NCI-H2171 (cell line): ENCODE measurements at places on chromosomes 6 and 20.

GRCh38 chr6:23566418-23566817 lies 559.6 kb upstream of the NRSN1 start:
- DNase-seq, result peak; percentile 93

GRCh38 chr20:37201827-37202162 lies 22.4 kb upstream of the MROH8 start:
- no peak for DNase-seq

DNA sequence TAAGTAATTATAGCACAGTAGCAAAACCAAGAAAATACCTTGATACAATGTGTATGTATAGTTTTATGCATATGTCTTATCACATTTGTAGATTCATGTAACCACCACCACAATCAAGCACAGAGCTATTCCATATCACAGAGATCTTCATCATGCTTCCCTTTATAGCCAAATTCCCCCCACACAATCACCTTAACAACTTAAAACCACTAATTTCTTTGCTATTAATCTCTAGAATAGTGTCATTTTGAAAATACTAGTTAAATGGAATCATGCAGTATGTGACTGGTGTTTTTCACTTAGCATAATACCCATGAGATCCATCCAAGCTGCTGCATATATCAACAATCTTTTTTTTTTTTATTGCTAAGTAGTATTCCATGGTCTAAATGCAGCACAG lies 8.2 kb downstream of the HLA-DRA start:
- no peak for DNase-seq

DNA sequence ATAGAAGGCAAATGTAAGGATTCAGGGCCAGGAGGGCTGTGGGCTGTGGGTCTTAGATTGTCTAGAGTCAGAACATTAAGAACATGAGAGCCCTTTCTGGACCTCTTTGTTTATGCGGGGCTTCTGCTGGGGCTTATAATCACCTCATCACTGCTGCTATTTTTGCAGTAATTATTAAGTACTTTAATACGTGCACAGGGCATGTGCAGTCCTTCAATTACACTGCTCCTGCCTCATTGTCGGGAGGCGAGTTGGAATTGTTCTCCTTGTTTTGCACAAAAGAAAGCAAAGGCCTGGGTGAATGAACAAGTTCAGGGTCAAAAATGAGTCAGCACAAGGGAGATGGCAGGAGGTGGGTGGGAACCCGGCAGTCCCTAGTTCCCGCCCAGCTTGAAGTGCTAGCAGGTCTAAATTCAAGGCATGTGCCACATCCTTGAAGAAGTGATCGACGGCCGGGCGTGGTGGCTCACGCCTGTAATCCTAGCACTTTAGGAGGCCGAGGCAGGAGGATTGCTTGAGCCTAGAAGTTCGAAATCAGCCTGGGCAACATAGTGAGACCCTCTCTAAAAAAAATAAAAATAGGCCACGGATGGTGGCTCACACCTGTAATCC lies 34.4 kb upstream of the PTPN1 start:
- no peak for DNase-seq
